Endothelial cell of umbilical vein (primary cell): ENCODE measurements at places on chromosomes 1 and 21. TPM values are rescaled to one million over a fixed set of nuclear protein-coding genes. Genes with fewer than 3 reads are reported as not detected.
A peak's percentile ranks its signal among the peaks of the same experiment; 100 is the strongest.

Gene ABCA4
- polyA plus RNA-seq, result 2.3 and 2.5 TPM in 2 replicates

Gene SERTAD4
- polyA plus RNA-seq, result 3.5 and 4.0 TPM in 2 replicates

Gene PDZK1
- polyA plus RNA-seq, result 0.03 and 0.11 TPM in 2 replicates

Gene C4BPA
- not detected in 2 replicates for polyA plus RNA-seq

Gene COX20
- 9.1 and 17.1 TPM in 2 replicates for polyA plus RNA-seq

Gene CAMSAP2
- 5.0 and 6.7 TPM in 2 replicates for polyA plus RNA-seq

Gene ISG20L2
- polyA plus RNA-seq, result 32.0 and 33.2 TPM in 2 replicates

Gene LGR6
- not detected in 2 replicates for polyA plus RNA-seq

- peak; percentile 78 for DNase-seq
These were observed 189.4 kb downstream of the PBX1 start for GRCh38 chr1:164748253-164748899.

DNA sequence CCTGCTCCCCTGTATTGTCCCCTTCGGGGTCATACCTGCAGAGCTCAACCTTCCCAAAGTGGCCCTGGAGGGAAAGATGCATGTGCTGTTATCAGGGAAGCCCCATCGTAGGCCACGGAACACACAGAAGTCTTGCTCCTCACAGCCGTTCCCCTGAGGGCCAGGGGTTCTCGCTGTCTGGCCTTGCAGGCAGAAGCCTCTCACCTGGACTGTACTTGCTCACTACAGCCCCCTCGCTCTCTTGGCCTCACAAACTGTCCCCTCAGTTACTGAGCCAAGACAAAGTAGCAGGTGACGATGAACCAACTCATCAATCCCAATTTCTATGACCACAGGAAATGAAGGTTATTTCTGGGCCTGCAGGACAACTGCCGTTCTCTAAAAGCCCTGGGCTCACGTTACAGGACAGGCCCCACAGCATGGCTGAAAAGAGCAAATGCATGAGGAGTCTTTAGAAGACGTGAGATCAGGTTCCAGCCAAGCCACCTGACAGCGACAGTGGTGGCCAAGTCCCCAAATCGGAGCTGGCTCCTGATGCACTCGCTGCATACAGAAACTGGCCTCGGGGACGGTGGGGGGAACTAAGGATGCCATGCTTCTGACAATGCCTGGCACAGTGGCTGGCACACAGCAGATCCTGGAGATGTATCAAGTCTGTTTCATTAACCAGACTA is 95.0 kb downstream of the RAVER2 start:
- no peak for DNase-seq

- no peak for DNase-seq
These were observed at the start of gene DAB1 for GRCh38 chr1:57423656-57424211. Gene DAB1 (minus strand): TSS chr1:57424060. CDS start chr1:57291030, 133,030 bp downstream.

DNA sequence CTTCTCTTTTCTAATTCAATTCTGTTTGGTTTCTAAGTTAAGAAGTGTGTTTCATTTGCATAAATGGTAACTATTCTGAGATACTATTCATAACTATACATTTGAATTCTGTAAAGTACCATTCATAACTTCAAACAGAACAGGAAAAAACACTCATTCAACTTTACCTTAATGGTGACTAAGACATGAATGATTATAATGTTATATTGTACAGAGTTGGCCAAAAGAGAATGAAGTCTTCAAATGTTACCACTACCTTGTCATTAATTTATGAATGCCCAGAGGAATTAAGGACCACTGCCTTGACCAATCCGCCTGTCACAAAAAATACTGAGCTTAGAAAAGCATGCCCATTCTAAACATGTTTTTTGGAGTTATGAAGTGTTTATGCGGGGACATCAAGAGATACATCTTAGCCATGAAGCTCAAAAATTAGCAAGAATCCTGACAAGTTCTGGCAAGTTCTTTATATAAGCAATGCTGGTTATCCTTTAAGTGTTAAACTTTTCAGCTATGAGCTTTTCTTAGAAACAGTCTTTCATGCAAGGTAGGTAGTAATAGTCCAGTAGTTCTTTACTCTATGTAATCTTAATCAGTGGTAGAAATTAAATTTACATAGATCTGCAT is 7.9 kb downstream of the WASF2 start:
- DNase-seq, result no peak

- peak; percentile 76 for DNase-seq
These were observed 14.0 kb upstream of the FAAP20 start for GRCh38 chr1:2208309-2209239.

DNA sequence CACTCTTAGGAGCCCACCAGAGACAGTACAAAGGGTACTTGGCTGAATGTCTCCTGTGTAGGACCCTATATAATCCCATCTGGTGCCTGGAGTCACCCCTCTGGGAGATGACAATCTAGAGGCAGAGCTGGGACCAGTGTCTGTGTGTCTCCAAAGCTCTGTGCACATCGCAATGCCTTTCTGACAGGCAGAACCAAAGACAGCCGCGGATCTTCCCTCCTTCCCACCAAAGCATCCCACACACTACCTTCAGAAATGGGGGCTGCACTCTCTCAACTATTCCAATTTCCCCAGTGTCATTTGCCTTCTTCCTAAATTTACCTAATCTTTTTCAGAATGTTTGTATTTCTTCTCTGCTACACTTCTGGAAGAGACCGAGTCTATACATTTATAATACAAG is 12.0 kb downstream of the PGBD5 start:
- DNase-seq, result no peak

- DNase-seq, result no peak
These were observed 15.9 kb upstream of the ELOA start for GRCh38 chr1:23727362-23727811.

- DNase-seq, result no peak
These were observed 9.1 kb downstream of the CDKN2C start for GRCh38 chr1:50978852-50979781.

GRCh38 chr1:41835485-41835884 is 83.2 kb downstream of the HIVEP3 start:
- DNase-seq, result no peak

DNA sequence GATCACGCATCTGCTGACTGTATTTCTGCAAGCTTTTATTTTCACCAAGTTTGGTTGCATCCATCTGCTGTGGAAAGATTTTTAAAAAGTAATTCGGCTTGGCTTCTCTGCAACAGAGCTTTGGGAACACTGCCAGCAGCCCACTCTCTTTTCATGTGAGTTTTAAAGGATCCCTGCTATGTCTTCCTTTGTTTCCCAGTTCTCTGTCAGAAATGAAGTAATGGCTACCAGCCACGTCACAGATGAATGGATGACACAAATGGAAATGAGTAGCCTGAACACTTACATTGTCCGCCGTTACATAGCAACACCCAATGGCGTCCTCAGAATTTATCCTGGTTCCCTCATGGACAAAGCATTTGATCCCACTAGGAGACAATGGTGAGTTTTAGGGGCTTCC is 80.6 kb upstream of the RAVER2 start:
- no peak for DNase-seq

GRCh38 chr1:31976401-31976800 is 37.3 kb upstream of the KHDRBS1 start:
- no peak for DNase-seq

- no peak for DNase-seq
These were observed 2.7 kb downstream of the SMPDL3B start for GRCh38 chr1:27937524-27937836.

- peak; percentile 3 for DNase-seq
These were observed 54.9 kb downstream of the KCNK1 start for GRCh38 chr1:233668725-233669294.

GRCh38 chr1:41662061-41662764 is 177.7 kb upstream of the EDN2 start:
- DNase-seq, result peak; percentile 43

- no peak for DNase-seq
These were observed 50.7 kb downstream of the OSBPL9 start for GRCh38 chr1:51667561-51667960.

- DNase-seq, result peak; percentile 18
These were observed 60.0 kb upstream of the SSX2IP start for GRCh38 chr1:84750110-84750730.

DNA sequence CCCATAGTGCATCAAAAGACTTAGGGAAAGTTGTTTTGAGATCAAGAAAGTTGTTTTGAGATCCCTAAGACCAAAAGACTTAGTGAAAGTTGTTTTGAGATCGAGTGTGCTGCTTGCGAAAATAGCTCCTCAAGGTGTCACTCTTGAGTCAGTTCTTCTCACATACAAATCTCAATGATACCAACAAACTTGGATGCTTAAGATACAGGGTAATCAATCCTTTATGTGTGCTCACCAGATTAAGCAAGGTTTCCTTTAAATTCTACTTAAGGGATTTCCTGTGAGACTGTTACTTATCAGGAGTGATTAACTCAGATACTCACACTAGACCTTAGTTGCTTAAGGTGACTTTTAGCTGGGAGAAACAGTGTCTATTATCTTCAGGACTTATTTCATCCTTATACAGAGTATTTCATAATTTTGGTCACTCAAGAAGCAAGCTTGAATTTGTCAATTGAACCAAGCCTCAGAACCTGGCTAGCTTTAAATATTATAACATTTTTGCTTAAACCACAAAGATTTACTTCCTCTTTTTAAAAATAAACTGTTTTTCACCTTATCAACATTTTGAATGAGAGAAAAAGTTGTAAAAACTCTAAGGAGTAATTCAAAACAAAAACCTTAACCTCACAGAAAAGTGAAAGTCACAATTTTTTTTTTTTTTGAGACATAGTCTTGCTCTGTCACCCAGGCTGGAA is 8.0 kb upstream of the RLF start:
- peak; percentile 76 for DNase-seq

GRCh38 chr1:206128196-206128595 is 11.0 kb upstream of the AVPR1B start:
- peak; percentile 20 for DNase-seq
